ENCODE measurements at places on chromosomes 6 and 20.

- DNase-seq = no peak
Observed at GRCh38 chr20:2919518-2920245, 46.4 kb downstream of the PTPRA start.

DNA sequence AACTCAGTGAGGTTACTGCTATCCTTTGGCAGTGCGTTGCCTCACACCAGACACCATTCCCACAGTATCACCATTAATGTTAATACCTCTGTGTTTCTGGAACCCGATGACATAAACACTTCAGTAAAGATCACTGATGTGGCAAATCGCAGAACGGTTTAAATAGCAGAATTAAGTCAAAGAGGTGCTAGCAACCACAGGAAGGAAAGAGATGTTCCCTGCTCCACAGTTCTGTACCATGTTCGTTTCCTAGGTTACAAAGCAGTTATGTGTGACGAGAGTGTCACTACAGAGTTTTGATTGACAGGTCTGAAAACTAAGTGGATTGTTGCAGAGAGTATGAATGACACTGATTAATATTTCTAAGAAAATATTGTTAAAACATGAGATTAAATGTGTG lies 272.3 kb downstream of the KHDRBS2 start:
- DNase-seq = no peak

DNA sequence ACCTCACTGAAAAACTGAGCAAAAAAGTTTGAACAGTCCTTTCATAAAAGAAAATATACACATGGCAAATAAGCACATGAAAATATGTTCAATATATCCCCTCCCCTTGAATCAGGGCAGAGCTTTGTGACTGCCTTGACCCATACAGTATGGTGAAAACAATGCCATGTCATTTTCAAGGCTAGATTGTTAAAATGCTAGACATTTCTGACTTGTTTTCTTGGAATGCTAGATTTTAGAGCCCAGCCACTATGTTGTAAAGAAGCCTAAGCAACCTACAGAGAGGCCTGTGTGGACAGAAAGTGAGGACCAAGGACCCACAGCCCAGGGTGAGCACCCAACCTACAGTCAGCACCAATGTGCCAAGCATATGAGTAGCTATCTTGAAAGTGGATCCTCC lies 17.1 kb upstream of the ASF1A start:
- no peak for DNase-seq

DNA sequence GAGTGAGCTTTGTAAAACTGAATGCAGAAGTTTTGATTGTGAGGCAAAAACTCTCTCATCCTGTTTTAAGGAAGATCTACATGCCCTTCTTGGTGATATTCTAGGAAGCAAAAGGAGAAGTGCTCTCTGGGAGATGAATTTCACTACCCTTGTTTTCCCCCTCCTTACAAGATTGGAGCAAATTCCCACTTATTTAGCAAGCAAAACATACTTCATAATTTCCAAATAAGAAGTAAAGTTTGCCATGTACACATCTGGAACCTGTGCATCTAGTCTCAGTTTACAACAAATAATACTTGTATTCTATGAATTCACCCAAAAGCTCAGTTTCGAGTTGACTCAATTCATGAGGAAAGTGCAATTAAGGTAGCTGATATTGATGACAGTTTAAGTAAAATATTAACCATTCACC lies 27.6 kb upstream of the IFNGR1 start:
- no peak for DNase-seq

- no peak for DNase-seq
Observed at GRCh38 chr20:36285746-36286447, 20.2 kb upstream of the DLGAP4 start.

Measured in RWPE1 (cell line).